ENCODE measurements at places on chromosomes 4 and X.

GRCh38 chr4:80098635-80099034, 25.6 kb upstream of the ANTXR2 start:
- no peak for DNase-seq

DNA sequence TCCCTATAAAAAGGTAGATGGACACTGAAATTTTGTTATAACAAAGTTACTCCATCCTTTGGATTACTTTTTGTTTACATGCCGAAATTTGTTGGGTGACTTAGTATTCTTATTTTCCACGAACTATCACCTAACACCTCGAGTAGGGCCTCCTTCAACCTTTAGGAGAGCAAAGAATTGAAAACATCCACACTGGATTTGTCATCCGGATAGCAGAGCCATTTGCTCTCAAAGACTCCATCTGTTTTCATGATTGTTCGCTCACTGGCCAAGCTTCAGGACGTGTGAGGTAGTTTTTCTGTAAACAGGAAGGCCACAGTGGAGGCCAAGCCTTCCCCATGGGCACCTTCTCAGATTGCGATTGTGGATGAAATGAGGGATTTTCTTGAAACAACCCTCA, at the start of gene ADAD1:
Gene ADAD1 (plus strand): TSS at position 301 of the 400 bp plus-strand sequence. CDS start 1,059 bp downstream, outside the sequence.
- no peak for DNase-seq

GRCh38 chrX:108001218-108001814, 19.1 kb upstream of the TEX13B start:
- DNase-seq: peak; percentile 64

- no peak for DNase-seq
Observed at GRCh38 chr4:144531841-144532240, 114.1 kb upstream of the HHIP start.

DNA sequence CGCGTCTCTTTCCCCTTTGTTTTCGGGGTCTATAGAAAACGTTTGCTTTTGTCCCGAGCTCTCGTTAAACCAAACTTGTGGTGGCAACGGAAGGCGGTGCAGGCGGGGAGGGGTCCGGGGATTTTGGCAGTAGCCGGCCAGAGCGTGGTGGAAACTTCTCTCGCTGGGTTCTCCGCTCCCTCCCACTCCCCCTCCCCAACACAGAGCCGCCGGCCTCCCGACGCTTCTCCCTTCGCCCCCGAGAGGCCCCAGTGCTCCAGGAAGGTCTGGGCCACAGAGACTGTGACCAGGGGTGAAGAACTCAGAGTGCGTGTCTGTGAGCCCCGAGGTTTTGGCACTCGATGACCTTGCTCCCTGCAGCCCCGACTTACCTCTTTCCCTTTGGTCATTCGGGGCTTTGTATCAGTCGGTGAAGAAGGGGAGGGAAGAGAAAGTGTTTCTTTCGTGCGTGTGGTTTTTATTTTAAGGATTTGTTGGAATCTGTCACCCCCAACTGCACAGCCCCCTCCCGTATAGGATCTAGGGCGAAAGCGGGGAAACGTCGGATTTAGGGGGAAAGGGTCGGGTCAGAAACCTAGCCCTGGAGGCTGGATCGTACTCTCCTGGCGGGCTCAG, 9.0 kb upstream of the BCOR start:
- DNase-seq: no peak

GRCh38 chrX:72713130-72713529, 976 bp downstream of the PHKA1 start:
- DNase-seq: no peak

DNA sequence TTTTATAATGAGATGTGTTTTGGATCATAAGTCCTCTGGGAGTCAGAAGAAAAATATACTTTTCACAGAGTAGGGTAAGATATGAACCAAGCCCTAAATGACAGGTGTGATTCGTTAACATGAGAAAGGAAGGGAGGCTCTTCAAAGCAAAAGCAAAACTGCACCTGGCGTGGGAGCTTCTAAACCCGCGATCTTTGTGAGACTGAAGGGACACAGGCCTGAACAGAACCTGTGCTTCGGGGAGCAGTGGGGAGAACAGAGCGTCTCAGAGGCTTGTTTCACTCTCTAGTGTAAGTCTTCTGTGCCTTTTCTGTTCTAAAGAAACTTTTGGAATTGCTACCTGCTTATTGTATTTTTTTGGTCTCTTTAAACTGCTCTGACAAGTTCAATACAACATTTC, 30.2 kb upstream of the CYP4V2 start:
- peak; percentile 95 for DNase-seq

DNA sequence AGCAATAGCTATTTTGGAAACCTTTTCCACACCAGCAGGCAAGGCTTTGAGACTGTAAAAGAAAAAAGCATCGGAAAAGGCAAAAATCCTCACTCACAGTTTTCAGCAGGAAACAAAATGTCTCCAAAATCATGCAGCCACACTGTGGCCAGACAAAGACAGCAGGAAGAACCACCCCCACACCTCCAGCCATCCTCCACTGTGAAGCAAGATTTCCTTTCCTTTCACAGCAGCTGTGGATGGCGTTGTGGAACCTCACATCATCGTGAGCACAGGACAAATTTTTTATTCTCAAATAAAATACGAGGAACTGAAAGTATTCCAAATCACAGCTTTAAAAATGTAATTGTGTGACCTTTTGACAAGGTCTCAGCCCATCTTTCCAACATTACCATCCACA, 351.7 kb upstream of the NOCT start:
- DNase-seq: no peak

DNA sequence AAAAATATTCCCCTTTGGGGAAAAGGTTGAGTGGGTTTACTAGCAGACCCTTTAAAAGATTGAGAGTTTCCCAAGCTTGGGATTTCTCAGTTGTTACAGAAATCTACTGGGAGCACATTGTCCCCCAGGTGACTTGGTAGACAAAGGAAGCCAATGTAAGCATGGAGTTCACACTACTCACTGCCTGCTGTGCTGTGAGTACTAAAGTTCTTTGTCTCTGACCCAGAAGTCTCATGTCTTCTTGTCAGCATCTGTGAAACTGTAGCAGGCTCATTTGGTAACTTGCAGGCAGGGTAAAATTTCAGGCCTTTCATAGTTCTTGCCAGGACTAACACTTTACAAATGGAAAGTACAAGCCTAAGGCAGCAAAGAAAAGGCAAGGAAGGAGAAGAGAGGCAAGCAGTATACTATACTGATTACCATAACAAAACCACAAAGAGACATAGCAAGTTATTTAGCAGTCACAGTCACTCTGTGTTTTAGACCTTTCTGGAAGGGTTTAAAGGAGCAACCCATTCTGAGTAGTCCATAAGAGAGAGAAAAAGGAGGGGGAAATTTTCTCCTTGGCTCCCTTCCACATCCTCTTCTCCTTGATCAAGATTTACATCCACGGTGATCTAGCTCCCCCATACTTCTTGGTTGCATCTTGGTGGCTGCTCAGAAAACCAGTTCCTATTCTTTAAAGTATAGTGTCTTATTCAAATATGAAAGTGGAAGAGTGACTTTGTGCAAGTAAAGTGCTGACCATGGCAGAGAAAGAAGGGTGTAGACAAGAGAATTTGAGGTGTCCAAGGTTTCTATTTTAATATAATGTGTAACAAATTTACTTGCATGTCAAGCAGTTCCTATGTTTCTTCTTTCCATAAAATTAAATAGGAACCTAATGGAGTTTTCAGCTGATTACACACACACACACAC, 160.0 kb upstream of the PDE5A start:
- DNase-seq: peak; percentile 65

DNA sequence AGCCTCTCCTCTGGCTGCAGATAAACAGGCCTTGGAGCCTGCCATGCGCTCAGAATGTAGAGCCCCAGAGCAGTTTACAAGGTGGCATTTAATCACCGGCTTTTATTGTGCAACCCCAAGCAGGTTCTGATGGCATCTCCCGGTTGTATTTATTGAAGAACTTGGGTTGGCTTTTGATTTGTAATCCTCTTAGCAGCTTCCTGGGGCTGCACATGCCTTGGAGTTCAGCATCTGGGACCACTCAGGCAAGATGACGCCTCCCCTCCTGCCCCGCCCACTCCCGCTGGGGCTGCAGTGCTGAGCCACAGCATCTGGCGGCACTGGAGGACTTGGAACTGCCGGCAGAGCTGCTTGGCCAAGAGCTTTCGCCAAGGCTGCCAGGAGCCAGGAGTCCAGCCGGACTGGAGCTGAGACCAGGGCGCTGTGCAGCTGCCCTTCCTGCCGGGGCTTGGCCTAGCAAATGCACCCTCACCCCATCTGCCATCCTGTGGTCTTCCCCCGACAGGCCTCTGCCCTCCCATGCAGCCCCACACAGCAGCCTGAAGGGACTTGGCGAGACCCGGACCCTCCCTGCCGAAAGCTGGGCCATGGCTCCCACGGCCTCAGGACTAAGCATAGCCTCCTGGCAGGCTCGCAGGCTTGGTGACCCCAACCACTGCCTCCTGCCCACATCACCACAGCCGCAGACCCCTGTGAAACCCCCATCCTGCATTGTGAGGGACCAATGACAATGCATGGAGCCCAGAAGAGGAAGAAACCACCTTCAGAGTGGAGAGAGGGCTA, 5.4 kb downstream of the HTRA3 start:
- DNase-seq: no peak

DNA sequence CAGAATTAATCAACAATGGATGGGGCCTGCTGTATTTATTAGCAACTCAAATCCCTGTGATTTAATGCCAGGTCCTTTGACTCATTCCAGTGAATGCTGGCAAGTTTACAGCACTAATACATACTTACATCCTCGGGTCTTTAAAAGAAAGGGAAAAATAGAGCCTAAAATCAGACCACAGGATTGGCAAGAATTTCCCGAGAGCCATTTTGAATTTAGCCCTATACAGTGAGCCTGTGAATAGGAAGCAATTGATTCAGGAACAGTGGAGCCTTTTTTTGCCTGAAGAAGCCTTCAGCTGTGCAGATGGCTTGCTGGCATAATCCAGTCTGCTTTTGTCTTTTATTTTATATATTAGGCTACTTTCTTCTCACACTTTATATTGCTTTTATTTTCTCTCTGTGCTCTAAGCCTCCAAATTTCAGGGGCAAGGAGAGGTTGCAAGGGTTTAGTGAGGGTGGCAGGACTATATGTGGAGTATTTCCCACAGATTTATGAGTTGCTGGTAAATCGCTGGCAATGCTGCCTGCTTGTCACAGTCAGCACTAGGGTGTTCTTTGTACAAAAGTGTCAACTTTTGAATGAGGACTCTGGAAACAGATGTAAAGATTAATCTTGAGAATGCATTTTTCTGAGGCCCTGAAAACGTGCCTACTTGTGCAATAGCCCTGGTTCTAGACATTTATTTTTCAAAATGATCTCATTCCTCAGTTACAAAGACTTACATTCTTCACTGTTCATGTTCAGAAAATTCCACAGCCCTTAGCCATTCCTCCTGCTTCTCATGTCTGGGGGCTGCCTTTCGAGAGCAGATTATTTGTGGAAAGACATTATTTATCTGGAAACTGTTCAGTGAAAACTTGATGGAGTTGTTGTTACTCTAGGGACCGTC, 303.5 kb downstream of the SPRY1 start:
- DNase-seq: no peak

GRCh38 chr4:16764622-16765021, 133.8 kb downstream of the LDB2 start:
- DNase-seq: no peak

GRCh38 chr4:25670991-25671390, 15.3 kb downstream of the SLC34A2 start:
- DNase-seq: no peak

GRCh38 chr4:77002321-77003107, 53.0 kb downstream of the SEPTIN11 start:
- DNase-seq: no peak

- no peak for DNase-seq
Observed at GRCh38 chr4:144750348-144750747, 104.4 kb downstream of the HHIP start.

DNA sequence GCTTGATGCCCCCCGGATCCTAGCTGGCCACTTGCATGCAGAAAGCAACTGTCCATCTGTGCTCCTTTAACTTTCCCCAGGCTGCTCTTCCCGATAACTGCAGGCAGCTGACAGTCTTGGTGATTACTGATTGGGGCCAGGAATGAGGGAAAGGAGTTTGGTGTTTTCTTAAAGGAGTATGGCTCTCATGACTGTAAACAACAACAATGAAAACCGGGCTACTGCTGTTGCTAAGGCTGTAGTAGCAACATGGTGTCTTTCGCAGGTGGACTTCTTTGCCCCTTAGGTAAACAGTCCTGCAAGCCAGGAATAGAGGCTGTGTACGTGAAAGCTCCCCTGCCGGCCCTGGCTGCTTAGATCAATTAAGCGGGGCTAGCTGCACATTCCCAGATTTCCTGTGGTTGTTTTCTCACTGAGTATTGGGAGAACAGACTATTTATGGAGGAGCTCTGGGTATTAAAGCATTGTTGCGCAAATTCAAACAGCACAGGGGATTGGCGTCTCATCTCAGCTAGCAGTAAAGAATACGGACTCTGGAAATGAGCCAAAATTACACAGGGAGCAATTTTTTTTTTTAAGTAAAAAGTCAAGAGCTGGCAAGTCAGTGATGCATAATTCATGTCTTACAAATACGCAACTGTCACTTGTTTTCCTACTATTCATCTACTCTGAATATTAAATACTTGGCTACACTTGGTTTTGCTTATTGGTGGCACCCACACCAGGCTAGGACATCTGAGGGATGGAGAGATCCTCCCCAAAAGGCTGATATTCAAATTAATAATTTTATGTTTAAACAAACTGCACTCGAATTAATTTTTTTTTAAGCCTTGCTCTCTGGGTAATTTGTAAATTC, 61.6 kb upstream of the NAP1L5 start:
- DNase-seq: no peak

GRCh38 chr4:185242749-185243533, 33.5 kb downstream of the SNX25 start:
- no peak for DNase-seq

GRCh38 chr4:155342142-155342541, 34.6 kb downstream of the MAP9 start:
- no peak for DNase-seq

GRCh38 chr4:153729895-153730294, 29.9 kb downstream of the RNF175 start:
- peak; percentile 70 for DNase-seq

- no peak for DNase-seq
Observed at GRCh38 chr4:95059663-95060062, 301.9 kb downstream of the BMPR1B start.

- no peak for DNase-seq
Observed at GRCh38 chr4:22019676-22020075, 71.1 kb upstream of the KCNIP4 start.

- DNase-seq: no peak
Observed at GRCh38 chr4:120043828-120044227, 22.8 kb downstream of the MAD2L1 start.

- no peak for DNase-seq
Observed at GRCh38 chr4:185567381-185568376, 32.4 kb upstream of the PDLIM3 start.

- DNase-seq: no peak
Observed at GRCh38 chrX:111823128-111823527, 52.9 kb upstream of the TRPC5OS start.

DNA sequence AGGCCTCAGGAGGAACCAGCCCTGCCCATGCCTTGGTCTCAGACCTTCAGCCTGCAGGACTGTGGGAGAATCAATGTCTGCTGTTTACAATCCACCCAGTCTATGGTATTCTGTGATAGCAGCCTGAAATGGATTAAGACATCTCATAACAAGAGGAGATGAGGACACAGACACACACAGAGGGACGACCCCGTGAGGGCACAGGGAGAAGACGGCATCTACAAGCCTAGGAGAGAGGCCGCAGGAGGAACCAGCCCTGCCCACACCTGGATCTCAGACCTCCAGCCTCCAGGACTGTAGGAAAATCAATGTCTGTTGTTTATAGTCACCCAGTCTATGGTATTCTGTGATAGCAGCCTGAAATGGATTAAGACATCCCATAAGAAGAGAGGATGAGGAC, 3.3 kb downstream of the SLC25A6 start:
- no peak for DNase-seq

All from MM.1S (cell line).